ENCODE measurements at places on chromosomes 16 and 17.

GRCh38 chr17:80252871-80253270 lies 7.8 kb upstream of the RNF213 start:
- peak; percentile 63 for DNase-seq

- DNase-seq = no peak
Observed at GRCh38 chr16:23962001-23962400, 126.2 kb downstream of the PRKCB start.

- no peak for DNase-seq
Observed at GRCh38 chr17:15134363-15134762, 130.8 kb downstream of the PMP22 start.

GRCh38 chr16:78770353-78771091 lies 671.1 kb downstream of the WWOX start:
- peak; percentile 65 for DNase-seq

- DNase-seq = no peak
Observed at GRCh38 chr16:31274831-31275816, 15.3 kb downstream of the ITGAM start.

GRCh38 chr17:67289181-67289876 lies 44.3 kb upstream of the HELZ start:
- DNase-seq = no peak

DNA sequence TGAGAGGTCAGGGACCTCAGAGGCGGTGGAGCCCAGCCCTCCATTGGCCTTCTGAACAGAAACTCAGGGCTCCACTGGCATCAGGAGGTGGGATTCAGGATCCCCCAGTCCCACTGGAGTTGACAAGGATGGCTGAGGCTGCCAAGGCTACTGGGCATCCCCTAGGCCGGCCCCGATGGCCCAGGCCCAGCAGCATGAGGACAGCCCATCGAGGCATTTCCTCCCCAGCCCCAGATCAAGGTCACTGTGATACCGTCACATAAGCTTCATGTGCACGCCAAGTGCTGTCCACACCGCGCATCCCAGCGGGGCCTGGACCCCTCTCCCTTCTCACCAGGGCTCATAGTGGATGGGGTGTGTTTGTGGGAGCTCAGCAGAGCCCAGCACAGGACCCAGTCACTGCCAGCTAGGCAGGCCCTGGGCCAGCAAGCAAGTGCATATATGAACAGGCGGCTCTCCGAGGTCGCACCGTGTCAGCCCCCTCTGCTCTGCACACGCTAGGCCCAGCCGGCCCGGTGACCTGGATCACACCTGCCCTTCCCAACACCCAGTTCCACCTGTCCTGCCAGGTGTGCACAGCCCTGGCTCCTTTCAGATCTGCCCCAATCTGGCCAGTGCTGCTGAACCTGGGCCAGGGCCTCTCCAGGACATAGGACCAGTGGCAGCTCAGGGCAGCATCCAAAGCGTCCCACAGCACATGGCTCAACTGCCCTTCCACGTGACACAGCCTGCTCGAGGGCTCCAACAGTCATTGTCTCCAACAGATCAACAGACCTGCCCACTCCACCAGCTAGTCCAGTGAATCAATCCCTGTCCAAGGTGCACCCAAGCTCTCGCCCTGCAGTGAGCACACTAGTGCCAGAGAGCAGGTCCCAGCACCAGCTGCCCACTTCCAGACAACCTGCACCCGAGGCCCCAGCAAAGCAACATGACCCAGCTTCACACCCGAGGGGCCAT lies 32.8 kb upstream of the RASD1 start:
- DNase-seq = no peak

GRCh38 chr16:54320697-54321340 lies 34.2 kb upstream of the IRX3 start:
- DNase-seq = no peak

- DNase-seq = no peak
Observed at GRCh38 chr17:9022573-9023391, 1.5 kb downstream of the NTN1 start.

DNA sequence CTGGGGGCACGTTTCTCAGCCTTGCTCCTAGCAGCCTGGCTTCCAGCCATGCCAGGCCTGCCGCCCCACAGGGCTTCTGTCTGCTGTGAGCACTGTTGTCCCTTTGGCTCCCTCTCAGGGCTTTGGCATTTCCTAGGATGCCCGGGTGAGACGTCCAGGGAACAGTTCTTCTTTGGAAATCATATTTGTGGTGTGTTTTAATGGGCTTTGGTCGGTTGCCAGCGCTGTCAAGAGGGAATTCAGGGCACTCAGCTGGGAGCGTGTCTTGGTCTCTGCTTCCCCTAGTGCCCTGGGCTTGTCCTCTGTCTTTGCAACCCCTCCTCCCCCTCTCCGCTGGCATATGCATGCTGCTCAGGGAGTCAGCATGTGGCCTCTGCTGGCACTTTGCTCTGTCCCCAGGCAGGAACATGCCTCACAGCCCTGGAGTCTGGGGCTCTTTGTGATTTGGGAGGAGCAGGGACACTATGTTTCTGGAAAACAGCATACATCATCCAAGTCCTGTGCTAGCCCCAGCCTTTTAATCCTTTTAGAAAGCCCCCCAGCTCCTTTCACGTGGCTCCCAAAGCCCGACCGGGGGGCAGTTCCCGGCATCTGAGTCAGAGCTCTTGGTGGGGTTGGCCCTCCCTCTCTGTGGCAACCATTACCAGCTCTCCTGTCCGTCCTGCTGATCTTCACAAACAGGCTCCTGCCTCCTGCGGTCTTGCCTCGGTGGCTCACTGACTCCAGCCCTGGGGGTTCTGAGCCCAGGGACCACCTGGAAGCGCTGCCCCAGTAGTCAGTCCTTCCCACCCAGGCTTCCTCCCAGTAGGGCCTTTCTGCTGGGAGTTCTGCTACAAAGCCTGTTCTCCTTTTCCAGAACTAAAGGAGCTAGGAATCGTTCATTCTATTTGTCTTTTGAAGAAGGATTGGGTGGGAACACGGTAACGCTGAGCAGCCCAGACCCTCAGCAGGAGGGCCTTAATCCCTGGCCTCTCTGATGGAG lies 26.7 kb downstream of the SAP30BP start:
- DNase-seq = no peak

- DNase-seq = no peak
Observed at GRCh38 chr16:5633845-5634440, 536.3 kb upstream of the EEF2KMT start.

DNA sequence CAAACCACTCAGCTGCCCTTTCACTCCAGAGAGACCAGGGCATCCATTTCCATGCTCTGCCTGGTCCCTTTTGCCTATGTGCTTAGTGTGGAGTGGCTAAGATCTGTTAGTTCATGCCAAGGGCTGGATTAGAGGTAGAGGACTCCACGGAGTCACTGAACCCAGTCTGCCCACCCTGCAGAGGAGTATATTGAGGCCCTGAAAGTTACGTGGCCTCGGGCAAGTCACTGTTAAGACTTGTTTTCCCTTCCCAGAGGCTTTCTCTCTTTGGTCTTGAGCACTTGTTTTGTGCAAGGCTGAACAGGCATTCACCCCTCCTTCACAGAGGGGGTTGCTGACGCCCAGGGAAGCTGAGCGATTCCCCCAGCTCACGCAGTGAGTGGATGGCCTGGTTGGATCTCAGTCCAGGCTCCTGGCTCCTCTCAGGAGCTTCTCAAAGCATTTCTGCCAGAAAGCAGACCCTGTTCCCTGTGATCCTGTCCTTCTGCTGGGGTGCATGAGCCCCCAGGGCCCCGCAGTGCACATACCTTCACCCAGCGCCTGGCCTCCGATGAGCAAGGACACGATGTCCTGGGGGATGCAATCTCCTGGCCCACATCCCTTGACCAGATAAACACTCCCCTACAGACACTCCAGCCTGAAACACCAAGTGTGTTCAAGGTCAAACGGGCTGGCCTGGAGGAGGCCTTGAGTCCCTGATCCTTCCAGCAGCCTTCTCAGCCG lies 153.4 kb upstream of the GSE1 start:
- DNase-seq = no peak

GRCh38 chr17:78953356-78954350 lies 26.1 kb downstream of the LGALS3BP start:
- no peak for DNase-seq

DNA sequence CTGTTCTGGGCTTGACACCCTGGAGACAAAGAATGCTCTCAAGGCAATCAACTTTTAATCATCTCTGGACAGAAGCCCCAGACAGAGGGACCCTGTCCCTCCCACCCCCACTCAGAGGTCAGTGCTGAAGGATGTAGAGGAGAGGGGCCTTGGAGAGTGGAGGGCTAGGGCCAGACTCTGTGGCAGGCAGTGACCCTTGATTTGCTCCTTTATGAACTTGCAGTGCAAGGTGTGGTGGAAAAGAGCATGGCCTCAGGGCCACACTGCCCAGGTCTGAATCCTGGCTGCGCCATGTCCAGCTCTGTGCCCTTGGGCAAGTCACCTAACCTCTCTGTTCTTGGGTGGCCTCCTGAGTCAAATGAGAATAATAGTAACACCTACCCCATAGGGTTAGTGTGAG lies 134.3 kb downstream of the TMEM132E start:
- DNase-seq = no peak

DNA sequence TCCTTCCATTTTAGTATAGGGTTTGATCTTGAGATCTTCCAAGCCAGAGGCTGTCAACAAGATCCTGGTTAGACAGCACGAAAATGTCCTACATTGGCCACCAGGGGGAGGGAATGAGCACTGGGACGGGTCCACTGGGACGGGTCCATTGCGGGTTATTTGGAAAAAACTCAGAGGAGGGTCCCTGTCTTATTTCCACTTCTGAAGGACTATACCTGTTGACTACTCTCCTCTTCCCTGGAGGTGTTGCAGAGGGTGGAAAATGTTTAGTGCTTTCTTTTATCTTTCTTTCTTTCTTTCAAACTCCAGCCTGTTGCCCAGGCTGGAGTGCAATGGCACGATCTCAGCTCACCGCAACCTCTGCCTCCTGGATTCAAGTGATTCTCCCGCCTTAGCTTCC lies 2.5 kb downstream of the TTLL6 start:
- DNase-seq = peak; percentile 23

DNA sequence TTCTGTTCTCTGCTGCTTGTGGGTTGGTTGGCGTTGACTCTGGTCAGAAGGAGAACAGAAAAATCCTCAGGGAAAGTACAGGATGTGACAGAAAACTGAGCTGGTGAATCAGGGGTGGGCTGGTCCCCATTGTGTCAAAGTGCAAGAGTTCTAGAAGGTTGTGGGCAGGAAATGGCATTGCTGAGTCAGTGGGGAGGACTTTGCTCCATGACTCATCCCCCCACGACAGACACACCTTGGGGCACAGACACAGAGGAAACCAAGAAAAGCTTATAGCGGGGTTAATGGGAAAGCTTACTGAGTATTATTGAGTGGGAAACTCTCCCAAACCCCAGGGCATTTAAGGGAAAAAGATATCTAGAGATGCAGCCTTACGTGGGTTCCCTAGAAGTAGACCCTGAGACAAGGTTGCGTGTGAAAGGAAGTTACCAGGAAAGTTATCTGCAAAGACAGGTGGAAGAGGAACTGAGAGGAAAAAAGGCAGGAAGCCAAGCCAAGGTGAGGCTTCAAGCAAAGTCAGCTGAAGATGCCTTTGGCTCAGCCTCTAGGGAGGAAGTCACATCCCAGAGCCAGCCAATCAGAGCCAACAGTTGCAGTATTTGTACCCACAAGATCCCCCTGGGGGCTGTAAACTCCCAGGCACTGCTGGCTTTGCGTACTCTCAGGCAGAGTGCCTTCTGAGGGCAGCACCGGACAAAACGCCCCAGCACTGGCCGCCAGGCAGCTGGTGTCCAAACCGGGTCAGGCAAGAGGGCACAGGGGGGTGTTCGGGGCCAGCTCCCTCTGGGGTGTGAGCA lies 86.4 kb downstream of the FOXL1 start:
- peak; percentile 13 for DNase-seq

- no peak for DNase-seq
Observed at GRCh38 chr17:14739656-14740431, 439.0 kb downstream of the HS3ST3B1 start.
